CD4-positive, alpha-beta T cell treated with Interferon gamma for 1 hour (primary cell): ENCODE measurements at places on chromosomes 3 and 15.

GRCh38 chr3:165194511-165195240, 1.5 kb downstream of the SLITRK3 start:
- no peak for DNase-seq

- no peak for DNase-seq
These were observed 41.6 kb upstream of the ROPN1 start for GRCh38 chr3:124033360-124034015.

DNA sequence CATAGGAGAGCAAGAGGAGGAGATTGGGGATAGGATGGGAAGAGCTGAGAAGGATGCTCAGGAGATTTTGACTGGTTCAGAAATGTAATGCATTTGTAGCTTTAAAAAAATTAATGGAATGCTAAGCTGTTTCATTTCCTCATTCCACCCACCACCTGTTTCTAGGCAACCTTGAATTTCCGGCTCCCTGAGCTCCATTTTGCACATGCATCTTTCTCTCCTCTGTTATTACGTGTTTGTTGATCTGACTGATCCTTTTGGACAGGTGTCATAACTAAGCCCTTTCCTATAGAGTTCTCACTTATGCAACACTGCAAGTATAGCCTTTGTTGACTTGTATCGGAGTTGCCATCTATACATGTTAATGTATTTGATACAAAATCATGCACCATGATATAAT, 4.3 kb downstream of the TMPRSS7 start:
- DNase-seq = no peak

- DNase-seq = no peak
These were observed 173.4 kb downstream of the XXYLT1 start for GRCh38 chr3:195097331-195098255.

DNA sequence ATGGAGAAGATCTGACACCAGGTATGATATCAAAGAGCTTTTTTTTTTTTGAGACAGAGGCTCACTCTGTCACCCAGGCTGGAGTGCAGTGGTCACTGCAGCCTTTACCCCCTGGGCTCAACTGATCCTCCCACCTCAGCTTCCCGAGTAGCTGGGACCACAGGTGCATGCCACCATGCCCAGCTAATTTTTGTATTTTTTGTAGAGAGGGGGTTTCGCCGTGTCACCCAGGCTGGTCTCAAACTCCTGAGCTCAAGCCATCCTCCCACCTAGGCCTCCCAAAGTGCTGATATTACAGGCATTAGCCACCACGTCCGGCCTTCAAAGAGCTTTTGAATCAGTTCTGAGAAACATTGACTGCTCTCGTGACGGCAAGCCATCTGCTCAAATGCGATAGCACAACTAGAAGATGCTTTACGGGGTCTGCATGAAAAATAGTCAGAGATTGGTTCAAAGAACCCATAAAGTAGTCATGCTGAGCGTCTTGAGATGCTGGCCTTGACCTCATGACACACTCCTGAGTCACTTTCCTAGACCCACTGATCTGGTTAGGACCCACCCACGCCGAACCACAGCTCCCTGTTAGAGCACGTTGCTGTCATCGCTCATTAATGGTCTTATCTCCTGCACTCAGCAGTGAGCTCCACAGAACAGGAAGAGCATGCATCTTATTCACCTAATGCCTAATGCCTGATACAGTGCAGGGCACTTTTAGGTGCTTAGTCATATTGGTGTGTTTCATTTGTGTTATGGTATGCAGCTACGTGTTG, 57.0 kb upstream of the NR2F2 start:
- DNase-seq = no peak

DNA sequence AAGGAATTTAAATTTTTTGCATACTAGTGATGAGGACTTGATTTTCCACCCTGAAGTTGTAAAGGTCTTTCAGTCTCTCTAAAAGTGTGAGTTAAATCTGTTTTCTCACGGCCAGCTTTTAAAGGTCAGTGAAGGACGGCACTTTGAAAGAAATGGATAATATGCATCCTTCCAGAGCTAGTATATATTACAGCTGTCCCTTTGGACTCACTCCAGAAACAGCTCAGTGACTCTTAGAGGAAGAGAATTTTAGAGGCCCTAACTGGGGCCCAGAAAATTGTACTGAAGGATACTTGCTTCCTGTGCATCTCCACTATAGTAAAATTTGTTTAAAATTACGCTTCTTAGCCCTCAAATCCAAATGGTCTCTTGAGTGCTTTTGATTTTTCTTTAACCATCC, 41.6 kb downstream of the PIK3CA start:
- DNase-seq = no peak
